ENCODE measurements at places on chromosomes 7 and 10.

- no peak for DNase-seq
Measured at GRCh38 chr10:101997803-101998202, 58.2 kb downstream of the ARMH3 start.

DNA sequence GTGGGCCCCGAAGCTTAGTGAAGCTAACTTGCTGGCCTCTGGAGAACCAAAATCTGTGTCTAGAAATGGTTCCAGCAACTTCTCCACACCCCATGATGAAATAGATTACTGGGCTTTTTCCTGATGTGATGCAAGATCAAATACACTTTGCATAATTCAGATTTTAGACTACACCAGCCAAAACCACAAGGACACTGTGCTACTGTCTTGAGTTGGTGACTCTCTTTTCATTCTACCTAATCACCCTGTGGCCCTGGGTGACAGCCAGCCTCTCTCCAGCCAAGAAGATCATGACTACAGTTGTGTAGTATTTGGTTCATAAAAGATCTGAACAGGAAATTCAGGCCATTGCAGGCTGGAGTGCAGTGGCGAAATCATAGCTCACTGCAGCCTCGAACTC, 22.2 kb downstream of the AZGP1 start:
- DNase-seq: no peak

GRCh38 chr7:148982654-148983199, 45.6 kb downstream of the PDIA4 start:
- no peak for DNase-seq

GRCh38 chr7:30172451-30172850, 37.7 kb downstream of the MTURN start:
- no peak for DNase-seq

DNA sequence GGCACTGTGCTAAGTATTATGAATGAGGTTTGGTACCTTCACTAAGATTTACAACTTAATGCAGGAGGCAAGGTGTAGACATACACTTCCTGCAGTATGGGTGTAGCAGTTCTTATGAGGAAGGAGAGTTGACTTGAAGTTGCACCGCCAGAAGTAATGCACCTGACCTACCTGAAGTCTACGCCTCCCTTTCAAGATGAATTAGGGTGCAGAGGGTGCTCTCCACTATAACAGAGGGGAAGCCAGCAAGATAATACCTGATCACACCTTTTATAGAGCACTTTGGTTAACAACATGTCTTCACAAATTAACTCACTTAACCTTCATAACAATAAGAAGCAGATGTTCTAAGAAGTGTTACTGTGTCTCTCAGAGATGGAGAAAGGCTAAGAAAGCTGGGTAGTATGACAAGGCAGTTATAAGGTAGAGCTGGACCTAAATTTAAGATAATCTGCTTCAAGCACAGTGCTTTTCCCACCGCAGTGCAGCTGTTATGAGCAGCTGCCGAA, 552 bp upstream of the RAB18 start:
- no peak for DNase-seq

DNA sequence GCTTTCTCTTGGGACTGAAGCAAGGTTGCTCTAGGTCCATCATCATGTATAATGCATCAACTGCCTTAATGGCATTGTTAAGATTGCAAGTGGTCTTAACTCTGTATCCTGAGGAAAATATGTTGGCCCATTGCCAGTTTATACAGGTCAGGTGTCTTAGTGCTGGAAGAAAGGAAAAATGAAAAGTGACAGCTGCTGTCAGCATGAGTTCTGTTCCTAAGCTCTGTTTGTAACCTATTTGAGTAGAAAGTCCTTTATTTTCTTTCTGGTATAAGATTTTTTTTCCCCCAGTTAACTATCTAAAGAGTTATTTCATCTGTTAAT, 127.2 kb downstream of the SRI start:
- DNase-seq: no peak

DNA sequence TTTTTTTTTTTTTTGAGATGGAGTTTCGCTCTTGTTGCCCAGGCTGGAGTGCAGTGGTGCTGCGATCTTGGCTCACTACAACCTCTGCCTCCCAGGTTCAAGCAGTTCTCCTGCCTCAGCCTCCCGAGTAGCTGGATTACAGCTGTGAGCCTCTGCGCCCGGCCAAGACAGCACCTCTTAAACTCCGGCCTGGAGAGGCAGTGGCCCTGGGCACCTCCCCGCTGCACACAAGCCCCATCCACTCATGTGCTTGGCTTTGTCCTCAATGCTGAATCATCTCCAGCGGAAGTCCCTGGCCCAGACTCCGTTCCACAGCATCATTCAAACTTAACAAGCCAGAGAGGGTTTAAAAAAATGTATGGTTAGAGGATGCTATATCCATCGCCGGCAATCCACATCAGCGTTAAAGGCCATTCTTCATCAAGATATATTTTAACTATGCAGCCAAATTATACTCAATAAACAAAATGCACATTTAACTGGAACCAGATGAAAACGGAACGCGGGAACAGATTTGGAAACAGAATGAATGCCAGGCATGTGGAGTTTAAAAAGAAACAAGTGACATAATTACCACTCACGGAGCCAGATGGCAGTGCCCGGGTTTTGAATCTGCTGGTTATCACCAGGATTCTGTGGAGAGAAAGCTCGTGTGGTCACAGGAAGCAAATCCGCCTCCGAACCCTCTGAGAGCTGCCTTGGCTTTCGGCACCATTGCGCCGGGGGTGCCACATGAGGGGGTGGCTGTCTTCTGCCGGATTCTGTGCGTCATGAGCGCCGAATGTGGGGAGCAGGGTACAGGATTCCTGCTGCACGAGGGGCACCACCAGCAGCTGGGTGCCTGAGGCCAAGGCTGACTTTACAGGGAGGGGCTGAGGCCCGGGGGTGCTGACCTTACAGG, 45.6 kb upstream of the CFAP46 start:
- DNase-seq: no peak

- no peak for DNase-seq
Measured at GRCh38 chr7:17915168-17915567, 25.1 kb downstream of the SNX13 start.

GRCh38 chr7:117828825-117829224, 44.4 kb downstream of the CTTNBP2 start:
- DNase-seq: no peak

- no peak for DNase-seq
Measured at GRCh38 chr10:47013507-47014154, 102.4 kb downstream of the PTPN20 start.

DNA sequence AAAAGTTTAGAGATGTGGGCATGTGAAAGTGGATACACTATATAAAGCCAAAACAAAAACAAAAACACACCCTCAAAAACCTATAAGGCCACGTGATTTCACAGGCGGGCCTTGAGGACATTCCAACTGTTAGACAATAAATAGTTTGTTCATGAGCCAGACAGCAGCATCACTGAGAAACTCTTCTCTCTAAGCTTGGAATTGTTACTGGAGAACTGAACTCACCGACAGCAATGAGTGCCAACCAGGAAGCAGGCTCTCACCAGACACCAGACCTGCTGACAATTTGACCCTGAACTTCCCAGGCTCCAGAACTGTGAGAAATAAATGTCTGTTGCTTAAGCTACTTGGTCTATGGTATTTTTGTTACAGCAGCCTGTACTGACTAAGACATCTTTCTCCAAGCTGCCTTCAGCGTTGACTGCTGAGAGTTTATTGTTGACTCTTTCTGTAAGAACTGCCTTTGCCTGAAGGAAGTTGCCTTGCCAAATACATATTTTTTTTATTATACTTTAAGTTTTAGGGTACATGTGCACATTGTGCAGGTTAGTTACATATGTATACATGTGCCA, 107.5 kb downstream of the EPDR1 start:
- DNase-seq: no peak

DNA sequence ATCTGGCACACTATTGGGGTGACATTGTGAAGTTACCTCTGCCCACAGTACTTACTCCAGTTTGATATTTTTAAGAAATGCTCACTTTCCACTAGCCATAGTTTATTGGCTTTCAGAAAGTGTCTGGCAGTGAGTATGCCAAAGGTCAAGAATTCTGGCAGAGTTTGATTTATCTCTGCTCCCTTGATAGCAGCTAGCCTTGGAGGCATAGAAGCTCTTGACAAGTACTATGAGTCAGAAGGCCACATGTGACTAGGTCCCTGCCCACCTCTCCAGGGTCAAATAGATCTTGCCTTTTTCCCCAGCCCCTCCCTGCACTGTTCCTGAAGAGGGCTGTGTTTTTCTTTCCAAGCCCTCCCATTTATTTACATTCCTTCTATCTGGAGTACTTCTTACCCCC, 202.2 kb downstream of the AUTS2 start:
- DNase-seq: no peak

GRCh38 chr10:114408112-114408967, 4.0 kb upstream of the AFAP1L2 start:
- no peak for DNase-seq

DNA sequence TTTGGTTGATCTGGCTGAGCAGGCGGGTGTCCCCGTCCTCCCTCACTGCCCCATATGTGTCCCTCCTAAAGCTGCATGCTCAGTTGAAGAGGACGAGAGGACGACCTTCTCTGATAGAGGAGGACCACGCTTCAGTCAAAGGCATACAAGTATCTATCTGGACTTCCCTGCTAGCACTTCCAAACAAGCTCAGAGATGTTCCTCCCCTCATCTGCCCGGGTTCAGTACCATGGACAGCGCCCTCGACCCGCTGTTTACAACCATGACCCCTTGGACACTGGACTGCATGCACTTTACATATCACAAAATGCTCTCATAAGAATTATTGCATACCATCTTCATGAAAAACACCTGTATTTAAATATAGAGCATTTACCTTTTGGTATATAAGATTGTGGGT, 26.9 kb upstream of the TRIM56 start:
- peak; percentile 13 for DNase-seq

DNA sequence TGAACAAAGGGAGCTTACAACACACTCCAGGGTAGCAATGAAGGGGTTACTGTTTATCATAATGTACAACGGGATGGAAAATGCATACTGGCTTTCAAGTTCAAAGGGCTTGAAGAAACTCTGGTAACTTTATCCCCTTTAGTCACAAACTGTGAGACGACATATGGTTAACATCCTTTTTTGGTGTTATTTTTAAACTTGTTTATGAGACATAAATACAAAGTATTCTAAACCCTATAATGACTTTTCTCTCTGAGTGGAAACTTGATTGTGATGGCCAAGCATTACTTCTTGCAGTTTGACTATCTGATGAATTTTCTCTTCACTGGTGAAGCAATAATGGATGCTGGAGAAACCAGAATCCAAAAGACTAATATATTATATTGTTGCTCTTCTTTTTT, 62.0 kb upstream of the SEMA3A start:
- DNase-seq: no peak

DNA sequence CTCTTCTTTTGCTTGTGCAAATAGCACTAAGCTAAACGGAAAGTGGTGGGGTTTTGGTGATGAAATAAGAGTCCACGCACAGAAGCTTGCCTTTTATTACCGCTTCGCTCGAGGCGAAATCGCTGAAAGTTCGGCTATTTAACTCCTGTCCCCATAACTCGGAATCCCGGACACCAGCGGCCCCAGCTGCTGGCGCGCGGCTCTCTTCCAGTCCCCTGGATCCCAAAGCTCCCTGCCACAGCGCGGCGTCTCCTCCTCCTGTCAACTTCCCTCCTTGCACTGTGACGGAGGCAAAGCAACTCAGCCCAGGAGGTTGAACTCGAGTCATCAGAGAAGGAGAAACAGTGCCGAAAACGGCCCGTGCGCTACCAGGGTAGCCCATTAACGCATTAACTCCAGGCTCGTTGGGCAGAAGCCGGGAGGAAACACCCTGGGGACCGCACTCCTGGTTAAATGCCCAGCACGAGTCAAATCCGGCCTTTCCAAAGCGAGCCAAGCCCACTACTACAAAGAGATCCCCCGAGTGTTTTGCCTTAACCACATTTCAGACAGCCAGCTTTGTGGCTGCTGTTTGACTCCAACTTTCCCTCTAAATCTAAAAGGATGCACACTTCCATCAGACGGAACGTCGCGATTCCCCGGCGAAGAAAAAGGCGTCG, 1.3 kb downstream of the SEMA3D start:
- no peak for DNase-seq

GRCh38 chr7:104903044-104903443, 111.0 kb upstream of the KMT2E start:
- no peak for DNase-seq

DNA sequence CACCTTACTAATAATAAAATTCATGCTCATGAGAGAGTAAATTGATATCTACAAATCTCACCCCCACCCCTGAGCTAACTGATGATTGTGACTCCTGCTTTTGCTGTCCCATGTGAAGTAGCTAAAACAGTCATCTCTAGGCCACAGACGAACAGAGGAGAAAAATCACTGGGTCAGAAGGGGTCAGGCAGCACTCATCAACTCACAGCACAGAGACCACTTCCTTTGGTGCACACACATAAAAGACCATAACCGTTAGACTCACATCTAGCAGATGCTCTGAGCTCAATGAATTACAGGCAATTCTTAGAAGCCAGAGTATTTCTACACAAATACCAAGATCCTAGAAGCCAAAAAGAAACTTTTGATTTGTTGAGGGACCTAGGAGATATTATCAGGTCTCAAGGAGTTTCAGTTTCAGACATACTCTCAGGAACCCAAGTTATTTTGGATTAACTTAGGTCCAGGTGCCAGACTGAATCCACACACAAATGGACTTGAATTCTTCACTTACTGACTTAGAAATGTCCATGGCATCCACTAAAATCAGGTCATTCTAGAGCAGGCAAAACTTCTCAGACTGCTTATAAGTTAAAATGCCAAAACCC, 65.0 kb upstream of the TES start:
- DNase-seq: no peak

DNA sequence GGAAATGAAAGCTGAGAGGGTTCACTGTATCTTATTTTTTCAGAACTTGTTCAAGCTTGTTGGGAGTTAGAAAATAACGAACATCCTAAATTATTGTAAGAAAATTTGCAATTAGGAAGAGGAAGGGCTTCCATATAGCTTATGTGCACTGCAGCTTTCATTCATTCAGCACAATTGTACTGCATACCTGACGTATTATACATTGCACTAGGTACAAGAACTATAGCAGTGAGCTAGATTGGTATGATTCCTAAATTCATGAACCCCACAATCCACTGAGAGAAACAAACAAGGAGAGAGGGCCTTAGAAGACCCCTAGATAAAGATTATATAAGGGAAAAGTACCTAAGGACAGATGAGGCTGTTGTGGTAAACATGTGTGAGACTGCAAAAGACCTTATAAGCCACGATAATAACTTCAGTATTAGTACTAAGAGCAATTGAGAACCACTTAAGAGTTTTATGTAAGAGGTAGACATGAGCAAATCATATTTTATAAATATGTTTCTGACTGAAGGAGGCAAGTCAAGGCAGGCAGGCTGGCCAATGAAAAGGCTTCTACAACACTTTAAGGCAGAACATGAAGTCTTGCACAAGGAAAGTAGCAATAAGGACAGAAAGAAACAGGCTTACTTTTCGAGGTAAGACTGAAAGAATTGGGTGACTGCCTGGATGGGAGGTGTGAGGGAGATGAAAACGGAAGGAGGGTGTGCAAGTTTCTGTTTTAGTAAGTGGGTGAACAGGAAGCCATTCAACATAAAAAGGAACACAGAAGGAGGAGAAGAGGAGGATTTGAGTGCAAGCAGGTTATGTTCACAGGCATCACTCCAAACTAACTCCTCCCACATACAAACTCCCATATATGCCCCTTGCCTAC, 77.9 kb upstream of the LRRN3 start:
- peak; percentile 69 for DNase-seq

Data from naive thymus-derived CD4-positive, alpha-beta T cell (primary cell).